ENCODE measurements at places on chromosomes 6 and 20.

- DNase-seq = peak; percentile 79
Measured at GRCh38 chr6:155223646-155224451, 40.0 kb upstream of the CLDN20 start.

GRCh38 chr6:89547281-89547680 lies 91.3 kb downstream of the LYRM2 start:
- no peak for DNase-seq

- no peak for DNase-seq
Measured at GRCh38 chr20:53264604-53265003, 292.4 kb downstream of the TSHZ2 start.

DNA sequence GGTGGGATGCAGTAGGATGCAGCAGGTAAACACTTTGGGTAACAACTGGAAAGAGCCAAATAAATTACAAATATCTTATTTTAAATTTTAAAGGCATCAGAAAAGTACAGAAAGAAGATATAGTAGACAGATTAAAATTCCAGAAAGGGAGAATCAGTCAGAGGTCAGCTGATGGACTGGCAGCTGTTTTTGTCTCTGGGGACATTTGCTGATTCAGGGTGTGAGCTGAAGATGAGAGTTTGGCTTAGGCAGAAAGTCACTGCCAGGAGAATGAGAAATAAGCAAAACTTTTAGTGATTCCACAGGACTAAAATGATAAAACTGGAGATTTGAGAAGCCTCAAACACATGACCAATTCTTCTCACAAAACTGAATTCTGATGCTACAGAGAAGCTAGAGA lies 39.5 kb downstream of the AHI1 start:
- DNase-seq = no peak

GRCh38 chr6:41236276-41236675 lies 8.1 kb downstream of the TREML4 start:
- no peak for DNase-seq

DNA sequence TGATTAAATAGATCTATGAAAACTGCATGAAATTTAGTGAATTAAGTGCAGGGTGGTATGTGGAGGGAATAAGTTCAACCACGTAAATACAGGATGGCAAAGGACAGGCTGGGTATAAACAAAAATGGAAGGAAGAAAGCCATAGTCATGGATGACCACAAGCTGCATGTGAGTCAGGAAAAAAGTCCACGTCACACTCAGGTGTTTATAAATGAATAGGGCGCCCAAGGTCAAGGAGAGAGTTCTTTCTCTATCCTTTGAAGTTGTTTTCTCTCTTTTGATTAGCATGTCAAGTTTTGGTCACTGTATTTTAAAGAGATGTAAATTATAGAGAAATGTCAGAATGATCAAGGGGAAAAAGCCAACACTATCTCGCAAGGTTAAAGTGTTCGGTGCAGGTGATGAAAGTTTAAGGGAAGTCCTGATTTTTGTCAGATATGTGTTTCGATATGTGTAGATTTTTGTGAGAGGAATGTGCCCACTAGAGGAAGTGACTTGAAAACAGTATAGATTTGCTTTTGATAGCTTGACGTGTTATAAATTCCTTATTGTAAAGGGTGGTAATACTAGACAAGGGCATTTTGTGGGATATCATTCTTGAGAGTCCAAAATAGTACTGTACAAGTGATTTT lies 58.7 kb downstream of the MAP3K4 start:
- DNase-seq = no peak

DNA sequence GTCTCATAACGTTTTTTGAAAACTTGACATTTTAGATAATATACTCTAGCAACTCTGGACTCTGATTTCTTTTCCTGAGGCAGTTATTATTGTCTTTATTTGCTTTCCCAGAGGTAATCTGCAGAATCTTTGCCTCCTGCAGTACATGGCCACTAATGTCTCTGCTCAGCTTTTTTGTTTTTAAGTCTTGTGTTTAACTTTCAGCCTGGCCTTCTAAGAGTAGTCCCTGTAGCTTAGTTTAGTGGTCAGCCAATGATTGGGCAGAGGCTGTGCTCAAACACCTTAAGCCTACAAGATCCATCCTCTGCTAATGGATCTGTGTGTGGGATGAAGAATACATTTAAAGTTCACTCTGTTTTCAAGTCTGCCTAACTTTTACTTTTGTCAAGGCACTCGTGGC lies 97.1 kb upstream of the SLC22A16 start:
- DNase-seq = no peak

DNA sequence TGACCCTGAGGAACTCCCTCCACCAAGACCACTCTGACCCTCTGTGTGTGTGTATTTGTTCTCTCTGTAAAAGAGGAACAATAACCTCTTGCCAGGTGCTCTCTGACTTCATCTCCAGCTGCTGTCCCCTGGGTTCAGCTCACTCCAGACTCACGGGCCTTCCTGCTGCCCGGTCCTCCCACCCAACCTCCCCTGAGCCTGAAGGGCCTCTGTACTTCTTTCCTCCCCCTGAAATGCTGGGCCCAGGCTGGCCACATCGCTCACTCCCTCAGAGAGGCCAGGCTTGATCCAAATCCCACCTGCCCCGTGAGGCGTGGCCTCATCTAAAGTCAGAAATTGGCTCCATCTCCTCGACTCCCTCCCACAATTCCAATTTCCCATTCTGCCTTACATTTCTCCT lies 202.4 kb downstream of the PRKN start:
- no peak for DNase-seq

DNA sequence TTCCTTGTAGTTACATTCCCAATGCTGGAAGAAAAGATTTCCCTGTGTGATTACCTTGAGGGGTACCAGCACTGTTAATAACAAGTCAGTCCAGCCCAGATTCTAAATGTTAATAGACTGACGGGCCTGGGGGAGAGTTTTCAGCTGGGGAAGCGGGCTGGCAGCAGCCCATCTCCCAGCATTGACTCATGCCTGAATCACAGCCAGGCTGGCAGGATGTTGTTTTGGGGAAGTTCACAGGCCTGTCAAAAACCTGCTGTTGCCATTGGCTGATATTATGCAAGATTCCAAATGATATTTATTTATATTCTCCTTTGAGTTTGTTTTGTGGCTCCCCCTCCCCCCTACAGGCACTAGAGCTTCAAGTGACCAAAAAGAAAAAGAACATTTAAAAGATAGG lies 213.9 kb upstream of the CNR1 start:
- DNase-seq = peak; percentile 88
